A673 (cell line): ENCODE measurements at places on chromosomes 1 and 21. TPM values are rescaled to one million over a fixed set of nuclear protein-coding genes. Genes with fewer than 3 reads are reported as not detected.

Gene LCE2A
- not detected in 2 replicates for total RNA-seq

DNA sequence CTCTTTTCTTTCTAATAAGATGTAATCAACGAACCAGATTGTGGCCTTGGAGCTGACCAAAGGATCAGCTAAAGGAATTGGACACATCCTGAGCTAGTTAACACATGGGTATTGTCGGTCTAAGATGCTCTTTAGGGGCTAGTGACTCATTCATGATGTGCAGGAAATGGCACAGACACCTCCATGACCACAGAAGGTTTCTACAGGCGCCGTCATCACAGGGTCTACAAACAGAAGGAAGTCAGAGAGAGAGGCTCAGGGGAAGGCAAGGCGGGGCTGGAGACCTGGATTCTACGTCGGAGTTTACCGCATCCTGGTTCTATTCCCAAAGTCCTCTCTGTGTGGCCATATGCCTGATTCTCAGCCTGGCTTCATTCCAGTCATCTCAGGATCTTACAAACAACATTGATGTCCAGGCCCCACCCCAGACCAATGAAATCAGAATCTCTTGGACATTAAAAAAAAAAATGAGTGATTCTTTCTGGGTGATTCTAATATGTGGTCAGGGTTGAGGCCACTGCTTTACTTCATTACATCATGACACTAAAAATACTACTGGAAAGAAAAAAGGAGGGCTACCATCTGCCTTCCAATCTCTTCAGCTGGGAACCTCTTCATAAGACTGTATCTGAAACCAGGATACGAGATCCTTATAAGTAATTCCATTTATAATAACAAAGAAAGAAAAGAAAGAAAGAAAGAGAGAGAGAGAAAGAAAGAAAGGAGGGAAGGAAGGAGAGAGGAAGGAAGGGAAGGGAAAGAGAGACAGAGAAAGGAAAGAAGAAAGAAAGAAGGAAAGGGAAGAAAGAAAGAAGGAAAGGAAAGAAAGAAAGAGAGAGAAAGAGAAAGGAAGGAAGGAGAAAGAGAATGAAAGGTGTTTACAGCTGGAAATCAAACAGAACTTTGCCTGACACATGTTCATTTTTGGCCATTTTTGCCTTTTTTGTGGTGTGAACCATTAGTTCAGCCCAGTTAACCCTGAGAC lies 11.6 kb upstream of the KCNJ15 start:
- DNase-seq: no peak

Gene CA6
- not detected in 2 replicates for total RNA-seq

- DNase-seq: no peak
These were observed 40.4 kb upstream of the RPL11 start for GRCh38 chr1:23651069-23651808.

DNA sequence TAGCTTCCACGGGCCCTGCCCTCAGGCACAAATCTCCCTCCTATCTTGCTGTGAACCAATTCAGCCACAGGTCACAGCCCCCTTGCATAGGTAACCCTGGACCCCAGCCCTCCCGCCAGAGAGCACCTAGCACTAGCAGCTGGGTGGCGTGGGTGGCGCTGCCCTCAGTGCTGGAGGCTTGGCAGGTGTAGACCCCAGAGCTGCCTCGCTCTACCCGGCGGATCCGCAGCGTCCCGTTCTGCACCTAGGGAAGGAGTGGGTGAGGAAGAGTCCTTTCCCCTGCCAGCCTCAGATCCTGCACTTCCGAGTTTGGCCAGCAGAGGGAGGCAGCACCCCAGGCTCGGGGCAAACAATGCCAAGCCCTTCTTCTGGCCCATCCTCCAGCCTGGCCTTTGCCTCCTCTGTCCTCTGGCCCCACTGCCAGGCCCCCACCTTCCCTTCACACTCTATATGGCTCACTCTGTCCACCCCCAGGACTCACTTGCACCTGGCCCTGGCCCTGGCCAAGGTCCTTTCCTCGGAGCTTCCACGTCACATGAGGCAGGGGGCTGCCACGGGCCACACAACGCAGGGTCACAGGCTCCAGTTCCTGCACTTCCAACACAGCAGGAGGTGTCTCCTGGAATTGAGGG lies 9.0 kb downstream of the IGSF9 start:
- peak; percentile 70 for DNase-seq

GRCh38 chr21:41678924-41679318 lies 87.9 kb downstream of the RIPK4 start:
- DNase-seq: peak; percentile 95

Gene CATSPERE
- total RNA-seq: 0.45 and 0.83 TPM in 2 replicates

DNA sequence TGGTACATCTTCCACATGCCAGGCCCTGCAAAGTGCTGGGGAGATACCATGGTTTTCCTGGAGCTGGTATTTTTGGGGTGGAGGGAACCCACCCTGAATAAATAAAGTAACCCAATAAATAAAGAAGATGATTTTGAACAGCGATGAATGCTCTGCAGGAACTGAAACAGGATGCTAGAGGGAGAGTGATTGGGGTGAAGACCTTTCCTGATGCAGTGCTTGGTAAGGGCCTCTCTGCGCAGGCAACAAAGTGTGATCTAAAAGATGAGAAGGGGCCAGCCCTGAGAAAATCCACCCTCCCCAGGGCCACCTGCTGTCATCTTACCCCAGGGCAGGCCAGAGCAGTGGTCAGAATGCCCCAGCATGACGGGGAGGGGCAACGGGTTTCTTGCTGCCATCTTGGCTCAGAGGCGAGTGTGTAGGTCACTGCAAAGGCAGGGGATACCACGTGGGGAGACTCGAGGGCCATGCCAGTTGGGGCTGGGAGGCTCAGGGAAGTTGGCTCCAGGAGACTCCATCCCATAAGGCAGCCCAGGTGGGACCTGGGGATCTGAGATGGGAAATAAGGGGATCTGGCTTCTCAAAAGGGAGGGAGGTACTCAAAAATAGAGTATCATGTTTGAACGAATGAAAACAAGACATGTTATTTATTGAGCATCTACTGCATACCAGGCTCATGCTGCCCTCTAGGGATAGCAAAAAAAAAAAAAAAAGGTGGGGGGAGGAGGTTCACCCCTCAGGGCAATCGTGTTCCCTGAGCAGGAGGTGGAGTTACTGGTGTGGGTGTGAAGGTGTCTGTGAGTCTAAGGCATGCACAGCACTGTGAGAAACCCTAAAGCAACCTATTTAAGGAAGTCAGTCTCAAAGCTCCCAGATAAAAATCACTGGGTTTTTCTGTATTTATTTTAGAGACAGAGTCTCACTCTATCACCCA lies 2.8 kb downstream of the SRARP start:
- DNase-seq: peak; percentile 22

DNA sequence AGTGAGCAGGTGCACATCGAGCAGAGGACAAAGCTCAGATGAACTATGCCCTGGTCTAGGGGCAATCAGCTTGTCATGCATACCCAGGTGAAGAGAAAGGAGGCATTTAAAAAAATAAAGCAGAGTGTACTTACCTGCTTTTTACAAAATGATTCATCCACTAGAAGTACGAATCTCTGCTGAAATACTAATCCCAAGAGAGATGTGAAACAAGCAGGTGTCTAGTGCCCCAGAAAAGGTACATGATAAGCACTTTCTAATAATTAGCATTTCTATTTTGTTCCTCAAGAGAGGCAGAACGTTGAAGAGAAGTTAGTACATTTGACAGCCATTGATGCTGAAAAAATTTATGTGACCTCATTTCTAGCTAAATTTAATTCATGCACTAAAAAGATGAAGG lies 31.1 kb downstream of the CHODL start:
- DNase-seq: no peak

Gene OR2L3
- not detected in 2 replicates for total RNA-seq

GRCh38 chr1:110616587-110616986 lies 10.4 kb upstream of the KCNA2 start:
- peak; percentile 78 for DNase-seq

DNA sequence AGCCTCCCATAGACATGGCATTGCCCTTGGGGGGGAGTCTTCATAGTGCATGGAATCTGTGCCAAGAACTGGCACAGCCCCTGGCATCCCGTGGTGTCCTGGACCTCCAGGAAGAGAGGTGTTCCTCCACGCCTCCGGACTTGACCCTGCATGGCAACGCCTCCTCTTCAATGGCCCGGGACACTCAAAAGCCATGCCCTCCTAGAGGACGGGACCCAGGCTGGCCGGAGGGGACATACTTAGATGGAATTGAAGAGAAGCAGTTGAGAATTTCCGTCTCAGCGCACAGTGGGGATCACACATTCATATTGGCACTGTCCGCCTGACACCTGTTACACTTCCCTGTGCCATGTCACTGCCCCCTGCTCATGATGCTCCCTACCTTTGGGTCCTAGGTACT lies 38.4 kb upstream of the TENT5C start:
- DNase-seq: no peak

GRCh38 chr1:203581841-203582240 lies 44.8 kb upstream of the ATP2B4 start:
- no peak for DNase-seq
